ENCODE measurements at places on chromosomes 3 and 15.

DNA sequence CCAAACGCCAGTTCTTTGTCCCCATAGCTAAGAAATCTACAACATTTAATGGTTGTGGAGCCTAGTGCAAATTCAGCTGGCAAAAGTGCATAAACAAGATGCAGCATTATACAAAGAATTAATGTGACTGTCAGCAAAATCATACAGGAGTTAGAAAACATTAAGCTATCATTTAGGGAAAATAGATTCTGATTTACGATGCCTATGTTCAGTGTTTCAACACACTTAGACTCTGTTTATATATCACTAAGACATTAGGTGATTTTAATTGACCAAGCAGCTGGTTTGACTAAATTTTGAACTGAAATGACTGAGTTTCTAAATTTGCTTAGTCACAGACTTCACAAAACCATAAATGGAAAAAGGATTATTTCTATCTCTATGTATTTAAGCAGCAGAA lies 1076.8 kb downstream of the TBL1XR1 start:
- no peak for DNase-seq

GRCh38 chr15:98003518-98003917 lies 43.0 kb downstream of the ARRDC4 start:
- no peak for DNase-seq

- DNase-seq: no peak
These were observed 18.2 kb upstream of the TMEM207 start for GRCh38 chr3:190467922-190468321.

DNA sequence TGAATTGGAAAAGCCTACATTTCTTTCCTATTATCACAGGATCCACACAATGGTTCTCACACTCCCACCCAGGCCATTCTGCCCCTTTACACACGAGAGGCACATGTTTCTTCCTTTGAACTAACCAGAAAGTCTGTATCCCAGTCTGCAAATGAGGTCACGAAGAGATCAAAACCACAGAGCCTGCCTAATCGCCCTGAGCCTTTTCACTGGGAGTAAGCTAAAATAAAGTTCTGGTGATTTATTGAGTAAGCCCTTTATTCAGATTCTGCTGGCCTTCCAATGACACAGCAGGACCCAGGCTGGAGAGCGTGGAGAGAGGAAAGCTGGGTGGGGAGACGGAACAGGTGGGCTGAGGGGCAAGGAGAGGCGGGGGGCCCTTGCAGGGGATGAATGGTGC lies 78.7 kb downstream of the ATP1B3 start:
- no peak for DNase-seq

GRCh38 chr3:56923526-56924224 lies 121.9 kb upstream of the ARHGEF3 start:
- DNase-seq: peak; percentile 15

DNA sequence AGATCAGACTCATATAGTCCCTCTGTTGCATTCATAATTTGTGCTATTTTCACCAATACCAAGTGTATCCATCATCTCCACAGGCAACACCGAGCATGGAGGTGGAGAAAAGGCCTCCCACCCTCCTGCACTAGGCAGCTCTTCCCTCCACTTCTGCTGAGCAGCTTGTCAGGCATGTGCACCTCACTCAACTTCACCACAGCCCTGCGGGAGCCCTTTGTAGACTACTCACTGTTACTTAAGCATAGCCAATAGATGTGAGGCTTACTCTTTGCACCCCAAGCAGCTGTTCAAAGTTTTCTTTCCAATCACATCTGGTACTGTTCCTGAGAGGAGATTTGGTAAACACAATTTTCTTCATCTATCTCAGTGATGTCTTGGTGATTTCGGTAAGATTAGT lies 16.9 kb upstream of the GUCA1C start:
- no peak for DNase-seq

DNA sequence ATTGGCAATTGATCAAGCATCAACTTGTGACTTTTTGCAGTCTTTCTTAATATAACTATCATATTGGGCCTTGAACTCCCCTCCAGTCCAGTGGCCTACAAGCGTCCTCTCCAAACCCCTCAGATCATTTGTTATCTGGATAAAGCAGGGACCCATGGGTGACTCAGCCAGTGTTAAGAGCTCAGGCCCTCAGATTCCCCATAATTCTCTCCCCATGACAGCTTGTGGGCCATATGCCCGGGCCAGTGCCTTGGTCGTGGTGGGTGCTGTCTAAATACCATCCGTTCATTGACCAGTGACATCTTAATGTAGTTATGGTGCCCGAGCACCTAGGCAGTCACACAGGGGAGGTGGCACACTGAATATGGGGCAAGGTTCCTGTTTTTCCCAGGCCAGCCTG lies 18.1 kb downstream of the MCF2L2 start:
- no peak for DNase-seq

GRCh38 chr3:170490828-170491560 lies 72.3 kb downstream of the CLDN11 start:
- no peak for DNase-seq

- no peak for DNase-seq
These were observed 92.3 kb upstream of the COL8A1 start for GRCh38 chr3:99545941-99546580.

DNA sequence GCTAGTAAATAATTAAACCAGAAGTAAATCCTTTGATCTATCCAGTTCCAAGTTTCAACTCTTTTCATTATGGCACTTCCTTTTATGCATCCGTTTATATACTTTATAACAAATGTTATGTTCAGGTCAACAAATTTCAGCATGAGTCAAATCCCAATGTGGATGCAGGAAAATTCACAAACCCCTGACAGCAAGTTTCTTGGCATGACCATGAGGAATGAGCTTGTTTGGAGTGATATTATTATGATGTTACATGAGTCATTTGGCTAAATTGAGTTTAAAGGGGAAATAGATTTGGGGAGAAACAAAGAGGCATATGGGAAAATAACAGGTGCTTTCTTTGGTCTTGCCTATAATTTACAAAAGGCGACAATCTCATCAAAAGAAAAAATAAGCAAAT lies 32.1 kb upstream of the KCNMB2 start:
- DNase-seq: no peak

DNA sequence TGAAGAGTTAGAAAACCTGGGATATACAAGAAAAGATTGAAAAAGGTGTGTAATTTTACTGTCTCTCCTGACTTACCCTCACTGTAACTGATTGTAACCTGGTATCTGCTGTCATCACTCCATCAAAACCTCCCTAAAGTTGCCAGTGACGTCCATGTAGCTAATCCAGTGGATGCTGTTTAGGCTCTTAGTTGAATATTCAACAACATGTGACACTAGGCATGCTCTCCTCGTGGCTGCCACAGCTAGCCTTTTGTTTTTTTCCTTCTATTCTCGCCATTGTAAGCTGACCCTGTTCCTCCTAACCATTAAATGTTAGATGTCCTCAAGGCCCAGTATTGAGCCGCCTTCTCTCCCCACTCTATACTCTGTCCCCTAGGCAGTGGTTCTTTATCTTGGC lies 41.6 kb downstream of the GADL1 start:
- no peak for DNase-seq

GRCh38 chr3:195020185-195020584 lies 250.8 kb downstream of the XXYLT1 start:
- no peak for DNase-seq

GRCh38 chr3:23804441-23805209 lies 1.1 kb upstream of the UBE2E1 start:
- no peak for DNase-seq

DNA sequence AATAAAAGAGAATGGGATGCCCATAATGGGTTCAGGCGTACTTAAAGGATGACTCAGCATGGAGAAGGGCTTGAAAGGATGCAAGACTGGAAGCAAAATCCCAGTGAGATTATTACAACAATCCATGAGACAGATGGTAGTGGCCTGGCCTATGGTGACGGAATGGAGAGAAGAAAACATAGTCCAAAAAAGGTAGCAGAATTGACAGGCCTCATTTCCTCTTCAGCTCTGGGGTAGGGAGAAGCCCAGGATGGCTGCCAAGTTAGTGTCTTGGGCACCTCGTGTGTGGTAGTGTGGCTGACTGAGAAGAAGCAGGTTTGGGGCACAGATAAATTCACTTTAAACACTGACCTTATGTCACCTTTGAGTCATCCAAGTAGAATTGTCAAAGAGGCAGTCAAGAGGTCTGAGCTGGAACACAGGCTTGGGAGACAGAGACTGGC lies 18.1 kb downstream of the MB21D2 start:
- DNase-seq: no peak

- no peak for DNase-seq
These were observed 150.7 kb downstream of the AKAP13 start for GRCh38 chr15:85531083-85531482.

DNA sequence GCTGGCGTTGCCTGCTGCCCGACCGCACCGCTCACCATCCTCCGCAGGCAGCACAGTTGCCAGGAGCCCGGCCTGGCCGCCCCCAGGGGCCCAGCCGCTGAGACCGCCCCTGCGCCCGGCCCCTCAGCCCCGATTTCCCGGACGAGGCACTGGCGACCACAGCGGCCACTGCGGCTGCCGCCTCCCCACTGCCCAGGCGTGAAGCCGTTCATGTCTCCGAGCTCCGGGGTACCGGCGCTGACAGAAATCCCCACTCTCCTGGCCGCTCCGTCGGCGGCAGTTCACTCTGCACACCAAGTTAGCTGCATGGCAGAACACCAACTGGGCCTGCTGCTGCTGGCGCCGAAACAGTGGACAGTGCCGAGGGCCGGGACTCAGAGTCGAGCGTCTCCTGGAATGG lies 8.5 kb downstream of the SELENOT start:
- no peak for DNase-seq

- no peak for DNase-seq
These were observed 201.3 kb downstream of the ABHD5 start for GRCh38 chr3:43892061-43892460.

DNA sequence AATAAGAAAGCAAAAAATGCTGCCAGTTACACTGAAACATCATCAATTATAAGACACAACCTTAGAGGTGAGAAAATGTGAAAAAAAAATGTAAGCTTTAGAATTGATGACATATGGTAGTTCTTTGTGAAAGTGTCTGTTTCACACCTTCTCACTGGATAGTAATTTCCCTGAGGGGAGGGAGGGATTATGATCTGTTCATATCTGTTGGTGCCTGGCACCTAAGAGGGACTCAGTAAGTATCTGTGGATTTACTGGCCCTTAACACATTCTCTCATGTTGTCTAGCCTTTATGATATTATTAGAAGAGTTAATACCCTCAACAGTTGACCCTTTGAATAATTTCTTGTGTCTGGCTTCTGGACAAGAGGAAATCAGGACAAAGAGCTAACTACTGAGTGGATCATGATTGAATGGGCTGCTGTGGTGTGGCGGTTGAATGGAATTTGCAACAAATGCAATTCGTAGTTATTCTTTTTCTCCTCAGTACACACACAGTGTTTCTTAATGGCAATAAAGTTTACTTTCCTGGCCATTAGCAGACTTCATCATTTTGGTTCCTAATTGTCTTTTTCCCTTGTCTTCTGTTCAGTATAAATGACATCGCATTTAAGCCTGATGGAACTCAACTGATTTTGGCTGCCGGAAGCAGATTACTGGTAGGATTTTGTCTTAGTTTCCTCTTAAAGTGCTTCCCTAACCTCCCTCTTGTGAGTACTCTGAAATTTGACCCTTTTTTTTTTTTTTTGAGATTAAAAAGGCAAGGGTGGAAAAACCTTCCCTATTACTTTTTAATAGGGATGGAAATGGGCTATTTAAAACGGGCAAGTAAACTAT lies 9.5 kb downstream of the IFT122 start:
- no peak for DNase-seq

DNA sequence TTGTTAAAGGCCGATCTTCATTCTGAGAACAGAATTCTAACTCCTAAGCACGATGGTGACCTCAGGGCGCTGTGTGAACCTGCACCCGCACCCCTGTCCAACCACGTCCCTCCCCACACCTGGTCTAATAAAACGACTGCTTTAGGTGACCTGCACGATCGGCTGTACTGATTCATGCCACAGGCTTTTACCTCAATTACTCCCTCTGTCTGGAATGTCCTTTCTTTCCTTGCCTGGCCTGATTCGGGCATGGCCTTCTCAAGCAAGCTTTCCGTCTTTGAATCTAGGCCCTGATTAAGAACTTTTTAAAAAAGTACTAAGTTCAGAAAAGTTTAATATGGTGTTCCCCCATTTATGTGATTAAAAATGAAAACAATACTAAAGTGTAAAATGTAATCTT lies 842 bp upstream of the U2SURP start:
- no peak for DNase-seq

DNA sequence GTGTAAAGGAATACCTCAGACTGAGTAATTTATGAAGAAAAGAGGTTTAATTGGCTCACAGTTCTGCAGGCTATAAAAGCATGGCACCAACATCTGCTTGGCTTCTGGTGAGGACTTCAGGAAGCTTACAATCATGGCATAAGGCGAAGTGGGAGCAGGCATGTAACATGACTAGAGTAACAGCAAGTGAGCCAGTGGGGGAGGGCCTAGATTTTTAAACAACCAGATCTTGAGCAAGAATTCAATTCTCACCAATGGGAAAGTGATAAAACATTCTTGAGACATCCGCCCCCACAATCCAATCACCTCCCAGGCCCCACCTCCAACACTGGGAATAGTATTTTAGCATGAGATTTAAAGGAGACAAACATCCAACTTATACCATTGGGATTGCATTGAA lies 44.2 kb upstream of the BCL2A1 start:
- DNase-seq: no peak
